ENCODE measurements at places on chromosomes 1 and 21.
A peak's percentile ranks its signal among the peaks of the same experiment; 100 is the strongest.

- ATAC-seq = no peak
These were observed 113.9 kb downstream of the RABGAP1L start for GRCh38 chr1:174273190-174273589.

- no peak for ATAC-seq
These were observed 24.5 kb downstream of the WNT4 start for GRCh38 chr1:22118291-22118992.

GRCh38 chr1:23040509-23040908, 21.2 kb downstream of the KDM1A start:
- ATAC-seq = no peak

DNA sequence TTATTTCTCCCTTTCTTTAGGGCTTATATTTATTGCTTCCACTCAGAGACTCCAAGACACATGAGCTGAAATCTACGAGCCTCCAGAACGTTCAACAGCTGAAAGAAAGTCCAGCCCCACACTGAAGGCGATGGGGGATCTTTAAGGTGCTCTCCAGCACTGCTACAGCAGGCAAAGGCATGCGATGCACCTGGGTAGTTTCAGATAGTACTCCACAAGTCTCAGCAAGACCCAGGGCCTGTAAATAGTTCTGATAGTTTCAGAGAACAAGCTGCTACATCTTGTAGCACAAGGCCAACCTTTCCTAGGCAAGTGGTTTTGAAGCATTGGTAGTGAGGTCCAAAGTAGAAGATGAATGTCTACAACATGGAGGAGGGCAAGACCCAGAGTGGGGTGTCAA, 2.2 kb upstream of the HSD3B1 start:
- ATAC-seq = no peak

GRCh38 chr1:54952950-54953718, 27.3 kb upstream of the TMEM61 start:
- no peak for ATAC-seq

GRCh38 chr1:161973924-161974845, 49.5 kb downstream of the OLFML2B start:
- no peak for ATAC-seq

GRCh38 chr1:206498685-206499084, 8.6 kb upstream of the RASSF5 start:
- ATAC-seq = no peak

DNA sequence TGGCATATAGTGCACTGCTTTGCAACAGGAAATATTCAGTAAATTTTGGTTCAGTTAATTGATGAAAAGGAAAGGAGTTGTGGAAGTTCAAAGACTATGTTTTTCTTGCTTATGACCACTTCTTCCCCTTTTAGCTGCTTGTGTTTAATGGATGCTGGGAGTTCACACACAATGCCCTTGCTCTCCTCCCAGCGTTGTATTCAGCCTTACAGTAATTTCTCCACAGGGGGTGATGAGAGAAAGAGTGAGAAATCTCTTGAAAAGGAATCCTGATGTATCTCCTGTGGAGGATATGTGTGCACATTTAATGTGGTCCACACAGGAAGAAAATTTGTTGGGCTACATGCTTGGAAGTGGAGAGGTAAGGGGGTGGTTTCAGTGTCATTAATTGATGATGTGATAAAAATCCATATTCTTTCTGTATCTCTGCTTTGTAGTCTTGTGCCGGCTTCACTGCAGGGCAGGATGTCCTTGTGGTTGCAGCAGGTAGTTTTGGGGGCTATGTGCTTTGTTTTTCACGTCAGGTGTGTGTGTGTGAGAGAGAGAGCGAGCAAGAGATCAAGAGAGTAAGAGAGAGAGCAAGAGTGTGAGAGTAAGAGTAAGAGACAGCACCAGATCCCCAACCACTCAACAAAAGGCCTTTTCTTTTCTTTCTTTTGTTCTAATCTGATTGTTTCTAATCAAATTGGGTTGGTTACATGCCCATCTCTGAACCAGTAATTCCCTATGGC, 204.4 kb downstream of the RWDD3 start:
- no peak for ATAC-seq

DNA sequence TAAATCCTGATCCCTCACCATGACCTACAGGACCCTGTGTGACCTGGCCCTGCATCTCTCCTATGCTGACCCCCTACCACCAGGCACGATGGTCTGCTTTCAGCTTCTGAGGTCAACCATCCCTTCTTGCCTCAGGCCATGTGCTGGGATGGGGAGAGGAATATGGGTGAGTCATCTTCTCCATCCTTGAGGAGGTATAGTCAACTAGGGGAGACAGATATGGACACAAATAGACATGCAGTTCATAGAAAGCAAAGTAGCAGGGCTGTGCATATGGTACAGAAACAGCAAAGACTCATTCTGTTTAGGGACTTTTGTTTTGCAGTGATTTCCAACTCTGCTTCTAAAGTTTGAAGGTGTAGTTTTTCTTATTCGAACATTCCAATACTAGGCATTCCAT, 250.8 kb upstream of the FGGY start:
- no peak for ATAC-seq

- ATAC-seq = peak; percentile 91
These were observed 16.9 kb downstream of the MTARC1 start for GRCh38 chr1:220803401-220804201.

GRCh38 chr21:27802816-27803475, 836.1 kb upstream of the ADAMTS5 start:
- peak; percentile 74 for ATAC-seq

DNA sequence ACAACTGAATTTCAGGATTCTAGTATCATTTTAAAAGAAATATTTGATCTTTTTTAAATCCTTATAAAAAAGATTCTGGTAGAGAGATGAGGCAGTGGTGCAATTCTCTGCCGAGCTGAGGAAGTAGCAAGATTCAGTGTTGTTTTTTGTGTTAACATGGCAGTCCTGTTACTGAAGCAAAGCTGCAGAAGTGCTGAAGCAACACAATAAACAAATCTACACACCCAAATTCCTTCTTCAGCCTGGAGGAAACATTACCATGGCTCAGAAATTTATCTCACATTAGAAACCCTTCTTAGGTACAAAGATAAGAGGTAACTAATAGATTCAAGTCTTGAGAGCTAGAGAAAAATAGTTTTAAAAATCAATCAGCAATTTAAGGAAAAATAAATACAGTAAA, 216.0 kb downstream of the DENND1B start:
- no peak for ATAC-seq

GRCh38 chr1:207647671-207648333, 2.9 kb downstream of the CR1L start:
- ATAC-seq = no peak

GRCh38 chr1:31377364-31377863, 4.5 kb upstream of the FABP3 start:
- ATAC-seq = no peak

- ATAC-seq = peak; percentile 96
These were observed at the start of gene OTUD3 for GRCh38 chr1:19882111-19883071. OTUD3 (plus strand) TSS chr1:19882395; CDS start chr1:19882514, 119 bp downstream.
